ENCODE measurements at places on chromosomes 1 and 21. TPM values are rescaled to one million over a fixed set of nuclear protein-coding genes. Genes with fewer than 3 reads are reported as not detected.

CAMK1G gene
- total RNA-seq, result not detected

RABIF gene
- total RNA-seq, result 15.1 TPM

BMP8A gene
- total RNA-seq, result not detected

MYCL gene
- total RNA-seq, result 0.11 TPM

OR2T35 gene
- total RNA-seq, result not detected

SPRR2A gene
- total RNA-seq, result not detected

FCGR3B gene
- total RNA-seq, result not detected

C1orf141 gene
- not detected for total RNA-seq

CLSTN1 gene
- 100 TPM for total RNA-seq

CELA2B gene
- not detected for total RNA-seq

FAM72D gene
- 7.7 TPM for total RNA-seq

KIF14 gene
- 24.4 TPM for total RNA-seq

TSPAN1 gene
- total RNA-seq, result not detected

DNALI1 gene
- total RNA-seq, result 0.09 TPM

PGLYRP4 gene
- total RNA-seq, result not detected

WRAP73 gene
- 33.2 TPM for total RNA-seq

CRYBG2 gene
- total RNA-seq, result 1.2 TPM

OR2M4 gene
- not detected for total RNA-seq

VTCN1 gene
- total RNA-seq, result not detected

PAPPA2 gene
- total RNA-seq, result not detected

FAAH gene
- total RNA-seq, result 5.1 TPM

SAMD13 gene
- 0.36 TPM for total RNA-seq

ENAH gene
- total RNA-seq, result 0.07 TPM

TRIM46 gene
- 17.3 TPM for total RNA-seq

RPE65 gene
- total RNA-seq, result not detected

S100A3 gene
- total RNA-seq, result not detected

CSMD2 gene
- total RNA-seq, result not detected
